ENCODE measurements at places on chromosomes 3 and 15.
A peak's percentile ranks its signal among the peaks of the same experiment; 100 is the strongest.

DNA sequence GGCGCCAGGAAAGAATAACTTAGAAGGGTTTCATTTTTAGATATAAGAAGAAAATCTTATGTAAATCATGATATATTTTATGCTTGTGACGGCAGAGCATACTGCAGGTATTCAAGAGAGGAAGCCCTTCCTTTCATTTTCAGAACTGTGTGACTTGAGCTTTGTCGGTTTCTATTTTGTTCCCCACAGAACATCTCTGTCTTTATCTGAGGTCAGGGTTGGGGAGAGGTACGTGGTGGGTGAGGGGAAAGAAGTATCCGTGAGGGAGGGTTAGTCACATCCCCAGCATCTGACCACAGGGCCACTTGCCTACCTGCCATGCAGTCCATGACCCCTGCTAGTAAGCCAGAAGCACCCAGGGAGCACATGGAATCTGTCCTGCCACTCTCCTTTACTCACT is 126.5 kb downstream of the DGKG start:
- DNase-seq: no peak

GRCh38 chr3:73734211-73735089 is 109.7 kb upstream of the PDZRN3 start:
- DNase-seq: no peak

DNA sequence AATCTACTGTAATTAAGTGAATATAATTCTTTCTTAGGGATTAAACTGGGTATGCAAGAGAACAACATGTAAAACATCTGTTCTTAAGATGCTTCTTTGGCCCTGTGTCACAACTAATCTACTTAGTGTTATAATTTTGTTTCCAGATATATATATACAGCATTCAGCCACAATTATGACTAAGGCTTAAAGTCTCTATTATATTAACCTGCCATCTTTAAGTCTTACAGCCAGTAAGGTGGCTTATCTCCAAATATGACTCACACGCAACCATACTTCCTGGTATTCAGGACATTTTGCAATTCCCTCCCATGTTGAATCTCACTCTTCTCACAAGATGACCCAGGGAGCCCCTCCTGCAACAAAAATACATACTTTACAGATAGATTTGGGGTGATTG is 6.6 kb upstream of the KBTBD8 start:
- peak; percentile 34 for DNase-seq

- DNase-seq: no peak
Observed at GRCh38 chr15:22944651-22945050, 35.5 kb downstream of the CYFIP1 start.

DNA sequence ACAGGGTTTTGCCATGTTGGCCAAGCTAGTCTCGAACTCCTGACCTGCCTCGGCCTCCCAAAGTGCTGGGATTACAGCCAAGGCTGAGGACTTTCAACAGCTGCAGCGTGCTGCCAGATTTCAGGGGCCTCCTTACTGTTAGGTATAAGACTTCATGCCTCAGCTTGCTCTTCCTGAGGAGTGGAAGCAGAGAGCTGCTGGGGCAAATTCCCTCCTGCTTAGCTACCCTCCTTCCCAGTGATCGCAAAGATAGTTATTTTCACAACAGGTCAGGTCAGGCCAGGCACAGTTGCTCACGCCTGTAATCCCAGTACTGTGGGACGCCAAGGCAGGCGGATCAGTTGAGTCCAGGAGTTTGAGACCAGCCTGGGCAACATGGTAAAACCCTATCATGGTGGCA is 2.6 kb upstream of the CPNE9 start:
- no peak for DNase-seq

Data from erythroblast (primary cell).